ENCODE measurements at places on chromosomes 4 and X.

GRCh38 chr4:66885501-66886165 lies 659.7 kb downstream of the CENPC start:
- DNase-seq, result no peak

- DNase-seq, result no peak
Measured at GRCh38 chr4:95061220-95061619, 303.5 kb downstream of the BMPR1B start.

DNA sequence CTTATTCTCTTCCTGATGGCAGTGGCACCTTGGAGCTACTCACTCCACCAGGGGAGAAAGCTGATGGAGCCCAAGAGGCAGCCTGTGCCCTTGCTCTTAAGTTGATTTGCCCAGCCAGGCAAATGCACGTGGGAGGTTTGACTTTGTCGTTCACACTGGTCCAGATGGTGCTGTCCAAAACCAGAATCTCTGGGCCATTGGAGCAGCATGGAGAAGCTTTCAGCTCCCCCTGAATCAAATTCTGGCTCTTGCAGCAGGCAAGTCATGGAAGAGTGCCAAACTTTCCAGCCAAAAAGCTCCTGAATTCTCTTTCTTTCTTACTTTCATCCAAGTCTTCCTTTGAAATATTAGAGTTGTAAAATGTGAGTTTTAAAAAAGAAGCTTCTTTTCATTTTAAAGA lies 970.4 kb downstream of the RPA4 start:
- no peak for DNase-seq

- no peak for DNase-seq
Measured at GRCh38 chr4:30028826-30029225, 691.3 kb upstream of the PCDH7 start.

DNA sequence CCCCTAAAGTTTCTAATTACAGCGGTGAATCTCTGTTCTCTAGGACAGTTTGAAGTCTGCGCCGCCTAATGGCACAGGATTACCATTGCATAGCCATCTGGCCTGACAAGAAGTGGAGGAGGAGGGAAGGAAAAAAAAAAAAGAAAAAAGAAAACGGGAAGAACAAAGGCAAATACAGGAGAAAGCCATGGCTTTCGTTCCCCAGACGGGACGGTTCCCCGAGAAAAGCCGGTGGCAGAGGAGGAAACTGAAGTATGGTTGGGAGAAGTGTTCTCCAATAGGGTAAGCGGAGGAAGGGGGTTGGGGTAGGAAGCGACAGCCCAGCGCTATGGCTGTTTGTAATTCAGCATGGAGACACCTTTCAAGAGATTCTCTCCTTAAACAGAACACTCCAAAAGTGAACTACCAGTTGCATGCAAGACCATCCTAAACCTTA lies 80.8 kb downstream of the HMGN5 start:
- DNase-seq, result no peak

DNA sequence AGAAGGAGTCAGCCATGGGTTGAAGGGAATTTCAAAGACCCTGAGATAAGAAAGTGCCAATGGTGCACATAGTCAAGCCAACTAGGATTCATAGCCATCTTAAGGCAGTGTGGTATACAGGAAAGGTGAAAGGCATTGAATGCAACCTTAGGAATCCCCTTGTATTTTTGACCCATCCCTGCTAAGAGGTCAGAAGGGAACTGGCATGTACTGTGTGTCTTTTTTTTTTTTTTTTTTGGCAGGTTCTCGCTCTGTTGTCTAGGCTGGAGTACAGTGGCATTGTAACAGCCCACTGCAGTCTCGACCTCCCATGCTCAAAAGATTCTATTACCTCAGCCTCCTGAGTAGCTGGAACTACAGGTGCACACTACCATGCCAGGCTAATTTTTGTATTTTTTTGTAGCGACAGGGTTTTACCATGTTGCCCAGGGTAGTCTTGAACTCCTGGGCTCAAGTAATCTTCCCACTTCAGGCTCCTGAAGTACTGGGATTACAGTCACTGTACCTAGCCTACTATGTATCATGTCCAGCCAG lies 40.8 kb downstream of the VSIG4 start:
- no peak for DNase-seq

All from activated T-cell treated with anti-CD3 and anti-CD28 coated beads for 48 hours (primary cell).